Fibroblast of the aortic adventitia (primary cell): ENCODE measurements at places on chromosomes 7 and 10. TPM values are rescaled to one million over a fixed set of nuclear protein-coding genes. Genes with fewer than 3 reads are reported as not detected.

The MAGI2 gene
- 16.1 and 25.5 TPM in 2 replicates for total RNA-seq

The NAT16 gene
- total RNA-seq = not detected in 2 replicates

The TRIL gene
- 0.81 and 6.3 TPM in 2 replicates for total RNA-seq

The OPN1SW gene
- total RNA-seq = not detected in 2 replicates

The CLDN15 gene
- 3.0 TPM in 2 replicates for total RNA-seq

The ACTR3C gene
- 0.54 TPM in 1 of 2 replicates, not detected in the other for total RNA-seq

The TFPI2 gene
- 69.7 and 97.3 TPM in 2 replicates for total RNA-seq

The GTF2IRD1 gene
- total RNA-seq = 5.9 and 6.4 TPM in 2 replicates

The CRHR2 gene
- not detected in 2 replicates for total RNA-seq

The GNAI1 gene
- 25.8 and 46.7 TPM in 2 replicates for total RNA-seq

The UNCX gene
- total RNA-seq = not detected in 2 replicates

The OAT gene
- total RNA-seq = 121 and 154 TPM in 2 replicates
